ENCODE measurements at places on chromosomes 13 and 19.

DNA sequence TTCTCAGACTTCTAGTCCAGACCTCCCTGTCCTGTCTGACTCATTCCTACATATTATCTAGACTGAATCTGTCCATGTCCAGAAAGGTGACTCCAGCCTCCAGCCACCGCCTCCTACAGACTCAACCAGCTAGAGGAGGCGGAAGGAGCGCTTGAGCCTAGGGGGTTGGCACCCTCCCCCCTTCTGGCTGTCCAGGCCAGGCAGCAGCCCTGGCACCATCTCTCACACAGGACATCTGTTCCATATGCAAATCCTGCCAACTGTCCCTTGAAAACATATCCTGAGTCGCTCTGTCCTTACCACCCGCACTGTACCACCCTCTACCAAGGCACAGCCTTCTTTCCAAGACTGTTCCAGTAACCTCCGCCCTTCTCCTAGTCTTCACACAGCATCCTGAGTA lies 150.7 kb upstream of the WASF3 start:
- no peak for DNase-seq

- no peak for DNase-seq
Observed at GRCh38 chr13:51843529-51843928, 1.4 kb downstream of the TMEM272 start.

DNA sequence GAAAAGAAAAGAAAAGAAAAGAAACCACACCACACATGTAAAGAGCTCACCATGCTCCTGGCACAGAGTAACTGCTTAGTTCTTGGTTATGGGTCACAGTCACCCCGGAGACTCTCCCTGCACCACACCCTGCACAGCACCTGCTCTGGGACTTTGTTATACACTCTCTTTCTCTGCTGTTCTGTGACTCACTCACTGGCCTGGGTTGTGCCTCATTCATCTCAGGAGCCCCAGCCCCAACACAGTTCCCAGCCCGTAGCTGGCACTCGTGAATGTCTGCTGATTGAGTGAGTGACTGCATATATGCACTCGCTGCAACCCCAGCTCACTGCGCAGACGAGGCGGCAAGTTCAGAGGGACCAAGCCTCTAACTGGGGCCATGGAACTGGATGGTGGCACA lies 22.9 kb upstream of the ZNF507 start:
- no peak for DNase-seq

DNA sequence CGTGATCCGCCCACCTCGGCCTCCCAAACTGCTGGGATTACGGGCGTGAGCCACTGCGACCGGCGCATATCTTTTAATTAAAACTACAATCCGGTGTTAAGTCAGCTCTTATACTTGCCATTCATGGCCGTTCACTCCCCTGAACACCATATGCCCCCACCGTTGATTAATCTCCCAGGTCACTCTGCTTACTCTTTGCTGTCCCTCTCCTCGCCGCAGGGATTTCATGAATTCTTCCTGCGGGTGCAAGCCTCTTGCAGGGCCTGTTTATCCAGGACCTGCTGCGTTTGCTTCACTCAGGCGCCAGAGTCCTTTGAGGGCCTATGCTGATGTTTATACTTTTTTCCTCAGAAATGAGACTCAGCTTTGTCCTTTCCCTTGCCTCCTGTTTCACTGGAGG lies 996 bp downstream of the ERVV-2 start:
- DNase-seq: no peak

DNA sequence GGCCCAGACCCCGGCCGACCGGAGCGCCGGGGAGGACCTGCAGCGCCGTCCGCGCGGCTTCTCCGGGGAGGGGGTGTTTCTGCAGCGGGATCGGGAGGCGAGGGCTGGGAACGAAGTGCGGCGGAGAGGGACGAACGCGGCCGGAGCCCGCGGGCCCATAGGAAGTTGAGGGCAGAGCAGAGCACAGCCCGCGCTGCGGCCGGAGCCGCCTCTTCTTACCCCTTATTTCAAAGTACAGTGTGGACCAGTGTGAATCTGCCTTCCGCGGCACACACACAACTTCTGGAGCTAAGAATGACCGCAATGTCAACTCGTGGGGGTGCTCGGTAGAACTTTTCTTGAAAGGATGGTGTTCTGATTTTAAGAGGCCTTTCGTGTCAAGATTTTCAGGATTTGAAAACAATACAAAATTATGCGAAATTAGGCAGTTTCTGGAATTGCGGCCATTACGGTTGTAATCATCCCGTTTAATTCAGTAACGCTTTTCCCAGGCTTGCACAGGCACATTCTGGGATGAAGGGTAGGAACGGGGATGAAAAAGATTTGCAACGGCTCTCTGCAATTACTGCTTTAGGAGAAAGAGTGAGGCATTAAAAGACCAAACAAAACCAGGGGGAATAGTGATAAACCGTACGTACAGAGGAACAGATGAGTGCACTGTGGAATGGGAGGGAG lies 821 bp downstream of the TDRD3 start:
- peak; percentile 31 for DNase-seq

GRCh38 chr19:2770055-2771013 lies 12.7 kb downstream of the SGTA start:
- DNase-seq: no peak

- no peak for DNase-seq
Observed at GRCh38 chr19:35949131-35949530, 13.0 kb downstream of the LRFN3 start.
